Kidney epithelial cell (primary cell): ENCODE measurements at places on chromosomes 16 and 17.

GRCh38 chr16:70695331-70696070, 9.6 kb upstream of the MTSS2 start:
- no peak for DNase-seq

GRCh38 chr17:75061618-75062017, 14.6 kb downstream of the KCTD2 start:
- no peak for DNase-seq

- no peak for DNase-seq
Observed at GRCh38 chr16:6905601-6906000, 427.0 kb upstream of the RBFOX1 start.

GRCh38 chr16:69942627-69943170, 8.4 kb upstream of the CLEC18A start:
- no peak for DNase-seq

DNA sequence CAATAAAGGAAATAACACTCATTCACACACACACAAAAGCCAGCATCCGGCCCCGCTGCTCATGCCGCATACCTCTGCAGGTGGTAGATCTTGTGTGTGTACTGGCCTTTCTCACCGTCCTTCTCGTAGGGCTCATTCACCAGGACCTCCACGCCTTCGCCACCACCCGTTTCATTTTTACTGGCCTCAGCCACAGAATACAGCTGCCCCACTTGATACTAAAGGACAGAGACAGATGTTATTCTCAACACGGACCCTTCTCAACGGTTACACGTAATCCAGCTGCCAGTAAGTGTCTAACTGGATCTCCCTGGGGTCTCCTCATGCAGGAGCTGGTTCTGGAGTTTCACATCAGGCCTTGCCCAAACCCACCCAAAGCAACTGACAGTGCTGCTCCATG, 9.7 kb downstream of the PITPNA start:
- no peak for DNase-seq

- peak; percentile 18 for DNase-seq
Observed at GRCh38 chr16:47970291-47970931, 185.4 kb downstream of the ABCC12 start.

DNA sequence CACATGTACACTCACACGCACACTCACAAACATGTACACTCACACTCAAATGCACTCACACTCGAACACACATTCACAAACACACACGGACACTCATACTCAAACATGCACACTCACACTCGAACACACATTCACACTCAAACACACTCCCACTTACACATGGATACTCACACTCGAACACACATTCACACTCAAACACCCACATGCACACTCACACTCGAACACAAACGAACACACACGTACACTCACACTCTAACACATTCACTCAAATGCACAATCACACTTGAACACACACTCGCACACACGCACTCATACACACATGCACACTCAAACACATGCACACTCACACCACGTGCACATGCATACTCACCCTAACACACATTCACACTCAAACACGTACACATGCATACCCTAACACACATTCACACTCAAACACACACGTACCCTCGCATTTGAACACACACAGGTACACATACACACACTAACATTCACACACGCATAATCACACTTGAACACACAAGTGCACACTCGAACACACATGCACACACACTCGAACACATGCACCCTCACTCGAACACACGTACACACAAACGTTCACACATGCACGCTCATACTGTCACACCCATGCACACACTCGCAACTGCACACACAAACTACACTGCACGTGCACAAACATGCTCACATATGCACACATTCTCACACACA, 41.8 kb downstream of the CFAP20 start:
- no peak for DNase-seq

- no peak for DNase-seq
Observed at GRCh38 chr17:79415909-79416308, 194.9 kb downstream of the RBFOX3 start.

DNA sequence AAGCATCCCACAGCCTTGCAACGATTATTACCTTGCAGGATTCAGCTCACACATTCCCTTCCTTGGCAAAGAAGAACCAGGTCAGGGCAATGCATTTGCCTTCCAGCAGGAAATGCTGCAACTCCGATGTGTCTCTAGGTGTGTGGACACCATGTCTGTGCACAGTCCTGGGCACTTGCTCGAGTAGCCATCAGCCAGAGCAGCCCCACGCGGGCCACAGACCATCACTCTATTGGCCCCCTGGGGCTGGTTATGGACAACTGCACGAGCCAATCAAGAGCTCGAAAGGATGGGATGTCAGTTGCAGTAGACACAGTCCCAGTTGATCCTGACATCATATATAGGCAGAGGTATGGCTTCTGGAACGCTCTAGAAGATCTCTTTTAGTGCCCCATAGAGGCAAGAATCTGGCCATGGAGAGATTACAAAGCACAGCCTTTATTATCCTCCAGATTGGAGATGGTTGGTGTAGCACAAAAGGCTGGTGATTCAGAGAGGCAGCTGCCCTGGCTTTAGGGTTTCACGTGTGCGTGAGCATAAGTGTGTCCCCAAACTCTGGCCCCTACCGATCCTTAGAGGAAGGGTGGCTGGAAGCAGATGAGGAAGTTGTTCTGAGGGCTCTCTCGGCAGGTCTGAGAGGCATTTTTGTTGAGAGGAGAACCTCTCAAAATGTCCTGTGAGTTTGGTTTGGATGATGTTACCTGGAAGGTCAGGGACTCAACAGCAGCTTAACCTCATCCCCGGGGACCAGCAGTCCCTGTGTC, 403.8 kb downstream of the SEC14L1 start:
- DNase-seq = no peak

DNA sequence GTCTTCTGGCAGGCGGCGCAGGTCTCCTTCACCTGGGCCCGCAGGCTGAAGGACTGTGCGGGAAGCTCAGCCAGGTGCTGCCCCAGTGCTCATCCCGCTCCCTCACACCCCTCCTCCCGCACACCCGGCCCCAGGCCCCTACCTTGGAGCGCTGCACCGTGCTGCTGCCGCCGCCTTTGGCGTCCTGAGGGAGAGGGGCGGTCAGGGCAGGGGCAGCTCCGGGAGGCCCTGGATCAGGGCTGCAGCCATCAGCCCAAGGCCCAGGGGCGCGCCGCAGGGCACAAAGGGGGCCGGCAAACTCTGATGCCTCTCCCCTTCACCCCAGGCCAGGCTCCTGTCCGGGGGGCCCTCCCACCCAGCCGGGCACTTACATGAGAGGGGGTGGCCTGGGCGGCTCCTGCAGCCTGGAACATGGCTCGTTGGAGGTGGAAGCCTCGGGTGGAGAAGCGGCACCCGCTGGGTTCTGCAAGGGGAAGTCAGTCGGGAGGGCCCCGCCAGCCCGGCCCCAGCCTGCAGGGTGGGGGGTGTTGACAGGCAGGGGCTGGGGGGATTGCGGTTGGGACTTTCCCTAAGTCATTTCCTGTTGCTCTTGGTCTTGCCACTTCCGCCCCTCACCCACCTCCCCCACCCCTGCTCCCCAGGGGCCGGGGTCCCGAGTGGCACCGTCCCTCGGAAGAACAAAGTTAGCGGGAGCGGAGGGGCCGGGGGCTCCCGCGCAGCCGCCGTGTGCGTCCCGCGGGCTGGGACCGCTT, 863 bp downstream of the LIMD2 start:
- no peak for DNase-seq

DNA sequence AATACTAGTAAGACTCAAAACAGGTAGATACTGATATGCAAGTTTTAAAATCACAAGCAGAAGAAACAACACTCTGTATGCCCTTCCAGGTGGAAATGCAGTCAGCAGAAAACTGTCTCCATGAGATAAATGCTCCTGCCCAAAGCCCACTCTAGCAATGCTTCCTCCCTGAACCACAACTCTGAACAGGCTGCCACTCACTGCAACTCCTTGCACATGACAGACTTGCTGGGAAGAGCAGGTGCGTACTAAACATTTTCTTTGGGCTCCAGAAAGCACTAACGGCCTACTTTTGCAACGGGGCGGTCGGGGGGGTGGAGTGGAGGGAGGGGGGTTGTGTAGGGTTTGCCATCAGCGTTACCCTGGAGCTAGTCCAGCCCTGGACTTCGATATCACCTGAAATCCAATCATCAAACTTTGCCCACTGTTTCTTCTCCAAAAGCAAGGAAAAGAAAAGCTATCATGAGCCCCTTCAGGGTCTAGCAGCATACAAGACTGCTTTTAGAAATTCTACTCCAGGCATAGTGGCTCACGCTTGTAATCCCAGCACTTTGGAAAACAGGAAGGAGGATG, 46.1 kb downstream of the ANKRD11 start:
- no peak for DNase-seq
